Activated CD4-positive, alpha-beta T cell treated with anti-CD3 and anti-CD28 coated beads, Interleukin-2, amount 10 ng/mL, durations not matched to agents 7 days and 5 days (primary cell): ENCODE measurements at places on chromosomes 4 and X.

GRCh38 chr4:80101792-80102116 is 28.7 kb upstream of the ANTXR2 start:
- no peak for DNase-seq

DNA sequence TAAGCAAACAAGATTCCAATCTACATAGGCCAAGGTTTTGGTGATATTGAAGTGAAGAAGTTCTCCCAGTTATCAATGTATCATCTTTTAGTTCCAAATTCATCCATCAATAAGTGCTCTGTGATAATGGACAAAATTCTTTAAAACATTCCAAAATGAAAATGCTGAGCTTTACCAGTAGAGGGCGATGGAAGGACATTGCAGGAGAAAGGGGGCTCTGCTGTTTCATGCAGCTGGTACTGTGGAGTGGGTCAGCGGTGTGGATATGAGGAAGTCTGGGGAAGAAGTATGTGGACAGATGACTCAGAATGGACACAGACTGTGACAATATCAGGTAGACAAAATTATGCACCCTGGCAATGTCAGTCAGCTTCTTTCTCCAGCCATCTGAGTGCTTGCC is 46.6 kb upstream of the HS6ST2 start:
- no peak for DNase-seq

GRCh38 chrX:1103360-1103759 is 109.1 kb downstream of the CRLF2 start:
- DNase-seq, result no peak

GRCh38 chr4:174764105-174764729 is 64.8 kb downstream of the GLRA3 start:
- DNase-seq, result no peak

DNA sequence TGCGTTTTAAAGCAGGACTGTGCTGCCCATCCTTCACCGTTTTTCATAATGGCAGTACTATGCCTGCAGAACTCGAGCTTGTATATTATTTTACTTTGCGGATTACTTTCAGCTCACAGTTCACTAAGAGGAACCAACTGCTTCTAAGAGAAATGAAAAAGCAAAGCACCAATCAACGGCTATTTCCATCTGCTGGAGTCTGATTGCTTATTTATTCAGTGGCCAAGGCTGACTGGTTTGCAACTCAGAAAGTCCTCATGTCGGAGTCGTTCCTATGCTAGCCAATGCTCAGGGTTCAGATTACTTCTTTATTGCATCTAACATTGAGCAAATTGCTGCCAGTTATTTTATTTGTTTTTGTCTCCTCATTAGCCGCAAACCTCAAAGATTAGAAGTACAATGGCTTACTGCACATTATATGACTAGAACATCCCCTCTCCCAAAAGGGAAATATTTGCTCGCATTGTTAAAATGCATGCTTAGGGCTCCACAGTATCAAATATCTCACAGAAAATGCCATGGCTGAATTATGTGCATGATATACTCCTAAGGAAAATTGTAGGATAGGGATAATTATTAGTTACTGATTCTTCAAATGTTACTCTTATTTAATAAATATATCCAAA is 1628.2 kb upstream of the ADGRL3 start:
- no peak for DNase-seq

GRCh38 chr4:45442466-45442865 is 681.4 kb downstream of the GABRG1 start:
- no peak for DNase-seq

DNA sequence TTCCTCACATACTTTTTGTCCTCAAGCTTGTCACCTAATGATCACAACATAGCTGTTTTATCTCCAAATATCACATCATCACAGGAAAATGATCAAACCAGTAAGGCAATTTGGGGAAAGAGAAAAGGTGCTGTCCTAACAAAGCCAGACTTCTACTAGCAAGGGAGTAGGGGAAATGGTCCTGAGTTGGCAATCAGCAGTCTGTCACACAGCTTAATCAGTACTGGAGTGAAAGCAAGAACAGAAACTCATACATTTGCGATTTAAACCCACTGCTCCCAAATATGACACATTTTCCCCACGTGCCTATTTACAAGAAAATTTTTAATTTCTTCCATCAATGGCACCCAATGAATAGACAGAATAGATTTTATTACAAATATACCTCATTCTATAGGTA is 546.8 kb upstream of the FMR1 start:
- no peak for DNase-seq

DNA sequence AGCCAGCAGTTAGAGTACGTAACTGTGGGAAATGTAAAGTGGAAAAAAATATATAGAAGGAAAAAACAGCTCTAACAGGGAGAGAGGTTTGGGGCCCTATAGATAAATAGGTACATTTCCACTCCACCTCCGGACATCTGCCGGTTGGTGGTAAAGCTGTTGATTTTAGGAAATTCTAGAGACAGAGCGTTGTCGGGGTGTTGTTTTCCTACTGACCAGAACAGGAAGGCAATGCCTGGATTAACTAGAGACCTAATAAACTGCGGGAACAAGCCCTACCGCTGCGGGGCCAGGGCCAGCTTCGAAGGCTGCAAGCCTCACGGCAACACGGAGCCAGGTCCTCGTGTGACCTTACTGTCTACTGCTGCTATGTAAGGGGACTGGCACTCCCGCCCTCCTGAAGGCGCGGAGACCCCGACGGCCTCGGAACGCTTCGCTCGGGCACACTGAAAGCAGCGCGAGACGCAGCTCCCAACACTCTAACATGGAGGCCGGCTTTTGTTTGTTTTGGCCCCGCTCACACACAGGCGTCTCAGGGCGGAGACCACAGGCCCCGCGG is 702 bp upstream of the CDKN2AIP start:
- DNase-seq, result peak; percentile 43

GRCh38 chr4:109699553-109700225 is 3.6 kb downstream of the CASP6 start:
- no peak for DNase-seq

- DNase-seq, result no peak
Observed at GRCh38 chr4:158857951-158858350, 89.1 kb downstream of the FNIP2 start.

- DNase-seq, result peak; percentile 81
Observed at GRCh38 chr4:1055721-1056590, 44.5 kb downstream of the FGFRL1 start.

- DNase-seq, result no peak
Observed at GRCh38 chr4:174324725-174325124, 41.0 kb downstream of the CEP44 start.

DNA sequence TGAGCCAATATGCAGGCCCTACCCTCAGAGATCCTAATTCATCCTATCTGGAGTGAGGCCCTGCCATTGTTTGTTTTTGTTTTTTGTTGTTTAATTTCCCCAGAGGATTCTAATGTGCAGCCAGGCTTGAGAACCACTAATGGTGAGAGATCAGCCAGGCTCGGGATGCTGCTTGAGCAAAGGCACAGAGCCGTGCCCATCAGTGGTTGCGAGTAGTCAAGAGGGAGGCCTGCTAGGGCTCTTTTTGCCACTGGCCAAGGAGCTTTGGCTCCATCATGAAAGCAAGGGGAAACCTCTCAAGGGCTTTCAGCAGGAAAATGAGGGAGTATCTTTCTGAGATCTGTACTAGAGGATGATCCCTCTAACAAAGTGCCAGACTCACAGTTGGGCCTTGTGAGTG is 2.7 kb downstream of the TCEANC start:
- DNase-seq, result no peak

DNA sequence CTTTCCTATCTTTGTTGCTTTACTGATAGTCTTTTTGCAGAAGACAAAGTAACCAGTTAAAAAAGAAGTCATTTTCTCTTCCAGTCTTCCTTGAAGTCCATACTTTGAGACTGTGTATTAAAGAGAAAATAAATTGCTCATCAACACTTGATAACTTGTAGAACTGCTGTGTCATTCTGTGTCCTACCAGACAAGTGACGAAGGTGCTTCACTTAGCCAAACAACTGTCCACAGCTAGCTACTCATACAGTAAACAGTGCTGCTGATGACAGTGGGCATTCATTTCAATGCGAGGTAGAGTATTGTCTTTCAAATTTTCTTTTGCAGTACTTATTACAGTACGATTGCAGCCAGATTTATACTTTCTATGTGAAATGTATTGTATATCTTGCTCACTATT is 11.5 kb downstream of the COL25A1 start:
- DNase-seq, result no peak
